ENCODE measurements at places on chromosomes 1 and 21. TPM values are rescaled to one million over a fixed set of nuclear protein-coding genes. Genes with fewer than 3 reads are reported as not detected.

SEMA4A gene
- total RNA-seq: 1.8 TPM

KCNQ4 gene
- 2.1 TPM for total RNA-seq

PMF1 gene
- 46.1 TPM for total RNA-seq

CFAP45 gene
- 0.39 TPM for total RNA-seq

FBXO42 gene
- 42.6 TPM for total RNA-seq

FAM151A gene
- total RNA-seq: not detected

TP73 gene
- total RNA-seq: not detected

CD5L gene
- not detected for total RNA-seq

PPIAL4G gene
- total RNA-seq: not detected

F13B gene
- not detected for total RNA-seq

KCNA3 gene
- 3.9 TPM for total RNA-seq

KIF26B gene
- total RNA-seq: 0.90 TPM

TLCD4 gene
- 5.7 TPM for total RNA-seq

MFSD2A gene
- 16.2 TPM for total RNA-seq

GPR25 gene
- not detected for total RNA-seq

ORC1 gene
- total RNA-seq: 0.39 TPM

HMGCL gene
- 53.3 TPM for total RNA-seq
